Stimulated activated CD4-positive, alpha-beta T cell treated with anti-CD3 and anti-CD28 coated beads, Interleukin-1b, Interleukin-23, amount 100 ng/mL, for 48 hours (primary cell): ENCODE measurements at places on chromosomes 2 and 18.

GRCh38 chr18:35345460-35345921, 1.3 kb upstream of the ZNF24 start:
- DNase-seq = no peak

GRCh38 chr2:241161646-241162281, 11.5 kb downstream of the PPP1R7 start:
- no peak for DNase-seq

DNA sequence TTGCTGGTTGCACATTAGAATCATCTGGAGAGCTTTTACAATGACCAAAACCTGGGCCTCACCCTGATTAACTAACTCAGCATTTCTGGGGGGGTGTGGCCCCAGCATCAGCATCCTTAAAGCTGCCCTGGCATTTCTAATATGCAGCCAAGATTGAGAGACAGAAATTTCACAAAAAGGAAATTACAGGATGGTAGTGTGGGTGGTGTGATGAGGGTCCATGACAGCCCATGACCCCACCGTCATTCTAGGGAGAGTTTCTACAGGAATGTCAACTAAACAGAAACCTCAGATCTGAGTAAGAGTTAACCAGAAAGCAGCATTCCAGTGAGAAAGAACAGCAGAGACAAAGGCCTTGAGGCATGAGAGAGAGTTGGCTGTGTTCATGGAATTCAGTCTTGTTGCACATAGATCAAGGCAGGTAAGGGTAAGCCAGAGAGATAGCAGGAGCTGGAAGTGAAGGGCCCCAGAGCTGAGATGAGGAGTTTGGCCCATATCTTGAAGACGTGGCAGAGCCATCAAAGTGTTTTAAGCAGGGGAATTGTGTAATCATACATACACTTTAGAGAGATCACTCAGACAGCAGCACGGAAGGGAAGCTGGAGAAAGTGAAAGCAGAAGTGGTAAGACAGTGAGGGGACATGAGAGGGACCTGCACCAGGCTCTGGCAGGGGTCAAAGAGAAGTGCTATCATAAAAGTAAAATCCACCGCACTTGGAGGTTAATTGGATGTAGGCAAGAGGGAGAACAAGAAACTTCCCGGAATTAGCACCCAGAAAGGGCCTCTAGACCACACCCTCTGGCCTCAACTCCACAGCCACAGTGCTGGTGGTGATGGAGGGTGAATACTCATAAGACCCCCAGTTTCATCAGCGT, 7.8 kb upstream of the TRABD2A start:
- peak; percentile 60 for DNase-seq

DNA sequence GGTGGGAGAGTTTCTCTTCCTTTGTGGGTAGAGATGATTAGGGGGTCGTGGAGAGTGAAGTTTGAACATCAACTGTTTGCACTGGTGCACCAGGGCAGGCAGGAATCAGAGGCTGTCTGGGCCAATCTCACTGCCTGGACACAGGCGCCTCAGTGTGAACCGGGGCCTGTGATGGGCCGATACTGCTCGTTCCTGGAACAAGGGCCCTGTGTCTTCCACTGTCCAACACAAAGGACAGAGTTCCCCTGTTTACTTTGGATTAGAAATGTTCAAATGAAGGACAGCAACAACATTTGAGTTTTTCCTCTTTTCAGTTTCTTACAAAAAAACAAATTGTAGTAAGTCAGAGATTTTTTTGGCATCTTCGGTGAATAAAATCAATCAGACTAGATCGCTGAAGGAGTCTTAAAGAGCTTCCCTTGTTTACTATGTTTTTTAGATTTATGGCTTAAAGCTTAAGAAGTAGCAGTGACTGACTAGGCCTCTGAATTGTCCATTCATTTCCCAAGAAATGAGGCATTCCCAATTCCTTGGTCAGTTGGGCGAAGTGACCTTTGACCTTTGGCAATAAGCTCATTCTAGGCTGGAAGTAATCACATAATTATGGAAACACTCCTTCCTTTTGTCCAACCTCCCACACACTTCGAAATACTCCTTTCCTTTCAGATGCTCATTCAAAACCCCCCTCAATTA, 11.6 kb upstream of the TGFA start:
- no peak for DNase-seq

GRCh38 chr18:76619261-76619620, 124.2 kb upstream of the ZNF516 start:
- DNase-seq = no peak

GRCh38 chr2:100791294-100791935, 28.5 kb upstream of the NPAS2 start:
- DNase-seq = no peak
